AG08395 (cell line): ENCODE measurements at places on chromosomes 7 and 10.
A peak's percentile ranks its signal among the peaks of the same experiment; 100 is the strongest.

- DNase-seq = peak; percentile 17
These were observed 23.2 kb downstream of the NT5C3A start for GRCh38 chr7:33039257-33039902.

- DNase-seq = no peak
These were observed 149.7 kb downstream of the LRRTM3 start for GRCh38 chr10:67075491-67075971.

DNA sequence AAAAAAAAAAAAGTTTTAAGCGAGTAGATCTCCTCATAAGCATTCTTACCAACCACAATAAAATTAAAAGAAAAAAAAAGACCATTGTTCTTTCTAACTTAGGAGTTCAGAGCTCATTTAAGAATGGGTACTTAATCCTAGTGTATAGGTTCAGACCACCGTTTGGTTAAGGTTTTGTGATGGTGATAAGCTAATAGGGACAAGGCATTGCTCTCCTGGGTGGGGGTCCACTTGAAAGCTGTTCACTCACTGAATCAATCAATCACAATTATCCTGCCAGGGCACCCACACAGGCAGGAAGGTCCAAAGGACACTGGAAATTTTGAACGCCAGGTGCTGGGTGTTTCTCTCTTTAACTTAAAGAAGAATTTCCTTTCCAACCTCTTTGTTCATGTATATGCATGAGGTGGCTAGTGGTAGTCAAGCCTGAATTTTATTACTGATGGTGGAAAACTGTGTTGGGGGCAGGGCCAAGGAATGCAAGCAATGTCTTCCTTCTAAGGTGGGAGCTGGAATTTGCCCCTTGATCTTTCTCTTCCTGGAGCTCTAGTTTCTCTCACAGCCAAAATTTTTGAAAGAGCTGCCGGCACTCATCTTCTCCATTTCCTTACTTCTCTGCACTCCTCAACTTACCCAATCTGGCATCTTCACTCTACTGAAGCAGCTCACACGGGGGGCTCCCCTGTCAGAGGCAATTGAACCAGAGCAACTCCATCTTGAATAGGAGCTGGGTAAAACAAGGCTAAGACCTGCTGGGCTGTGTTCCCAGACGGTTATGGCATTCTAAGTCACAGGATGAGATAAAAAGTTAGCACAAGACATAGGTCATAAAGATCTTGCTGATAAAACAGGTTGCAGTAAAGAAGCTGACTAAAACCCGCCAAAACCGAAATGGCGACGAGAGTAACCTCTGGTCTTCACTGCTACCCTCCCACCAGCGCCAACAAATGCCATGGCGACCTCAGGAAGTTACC, 7.5 kb upstream of the FAM131B start:
- no peak for DNase-seq

- DNase-seq = peak; percentile 32
These were observed 292.0 kb downstream of the CCDC3 start for GRCh38 chr10:12709521-12709963.

- DNase-seq = no peak
These were observed 5.3 kb downstream of the PARD3 start for GRCh38 chr10:34809796-34810195.

DNA sequence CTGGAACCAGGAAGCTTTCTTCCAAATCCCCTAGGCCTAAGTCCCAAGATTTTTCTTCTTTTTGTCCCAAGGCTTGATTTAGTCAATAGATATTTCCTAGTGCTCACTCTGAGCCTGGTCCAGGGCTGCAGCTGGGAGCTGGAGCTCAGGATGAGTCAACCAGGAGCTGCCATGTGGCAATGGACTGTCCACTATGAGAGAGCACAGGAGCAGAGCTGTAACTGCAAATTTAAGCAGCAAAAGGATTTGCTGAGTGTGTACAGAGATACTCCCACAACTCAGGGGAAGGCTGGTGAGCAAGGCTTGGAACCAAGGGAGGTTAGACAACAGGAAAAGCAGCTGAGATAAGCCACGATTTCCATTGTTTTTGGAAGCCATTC, 92.1 kb upstream of the CXCL12 start:
- DNase-seq = peak; percentile 83

- no peak for DNase-seq
These were observed 314.5 kb downstream of the CACNA2D1 start for GRCh38 chr7:82129091-82129490.
